ENCODE measurements at places on chromosomes 16 and 17.
A peak's percentile ranks its signal among the peaks of the same experiment; 100 is the strongest.

GRCh38 chr16:1723450-1724147 is 17.6 kb downstream of the MAPK8IP3 start:
- peak; percentile 53 for DNase-seq

DNA sequence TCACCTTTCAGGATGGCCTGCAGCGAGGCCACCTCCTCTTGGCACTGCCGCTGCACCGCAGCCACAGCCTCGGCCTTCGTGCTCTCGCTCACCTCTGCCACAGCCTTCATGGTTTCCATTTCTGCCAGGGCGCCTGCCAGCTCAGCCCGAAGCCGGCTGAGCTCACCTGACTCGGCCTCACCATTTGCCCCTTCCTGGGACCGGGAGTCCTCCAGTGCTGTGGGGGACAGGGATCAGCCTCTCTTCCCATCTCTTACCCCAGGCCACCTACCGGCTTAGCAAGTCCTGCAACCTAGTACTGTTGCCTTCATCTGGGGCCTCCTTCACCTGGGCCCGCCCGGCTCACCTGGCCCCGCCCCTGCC is 658 bp downstream of the RABEP2 start:
- DNase-seq = no peak

DNA sequence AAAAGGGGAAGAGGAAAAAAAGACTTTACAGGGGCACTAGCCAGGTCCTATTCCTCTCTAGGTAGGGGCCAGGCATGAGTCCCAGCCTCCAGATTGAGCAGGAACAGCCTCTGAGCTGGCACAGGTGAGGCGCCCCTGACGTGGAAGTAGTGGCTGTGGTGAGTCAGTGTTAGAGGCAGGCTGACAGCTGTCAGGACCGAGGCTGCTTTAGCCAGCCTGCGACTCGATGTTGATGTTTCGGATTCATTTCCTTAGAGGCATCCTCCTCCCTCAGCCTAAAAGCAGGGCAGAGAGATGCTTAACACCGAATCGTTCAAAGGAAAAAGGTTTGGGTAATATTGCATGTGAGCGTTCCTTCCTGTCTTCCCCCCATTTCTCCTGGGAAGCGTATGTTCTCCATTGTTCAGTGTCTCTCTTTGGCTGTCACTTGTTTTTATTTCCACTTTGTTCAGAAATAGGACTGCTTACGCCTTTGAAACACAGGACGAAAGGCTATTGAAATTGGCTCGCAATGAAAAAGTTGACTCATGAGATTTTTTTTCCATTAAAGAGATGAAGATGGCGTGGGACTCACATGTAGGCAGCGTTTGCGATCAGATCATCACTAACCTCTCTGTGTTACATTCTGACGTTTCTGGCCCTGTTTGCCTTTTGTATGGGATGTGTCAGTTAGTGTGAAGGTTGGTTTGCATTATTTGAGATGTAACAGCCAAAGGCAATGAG is 1.3 kb downstream of the KIAA0513 start:
- peak; percentile 65 for DNase-seq

- DNase-seq = no peak
Measured at GRCh38 chr16:12543700-12544476, 259.8 kb downstream of the CPPED1 start.

DNA sequence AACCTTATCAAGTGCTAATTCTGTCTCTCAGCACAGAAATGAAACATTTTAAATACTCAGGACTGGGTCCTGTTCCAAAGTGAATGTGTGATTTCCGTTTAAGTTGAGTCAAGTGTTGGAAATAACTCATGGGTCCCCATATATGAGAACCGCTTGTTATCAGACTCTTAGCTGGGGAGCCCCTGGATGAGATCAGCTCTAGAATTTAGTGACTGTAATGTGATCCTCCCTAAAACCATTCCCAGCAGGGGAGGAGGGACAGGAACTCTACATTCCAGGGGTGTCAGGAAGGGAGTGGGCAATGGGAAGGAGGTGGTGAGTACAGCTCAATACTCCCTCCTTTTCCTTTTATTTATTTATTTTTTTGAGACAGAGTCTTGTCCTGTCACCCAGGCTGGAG is 37.5 kb downstream of the OTOA start:
- no peak for DNase-seq

GRCh38 chr16:8894736-8895334 is 12.7 kb downstream of the LITAFD start:
- DNase-seq = no peak

- DNase-seq = no peak
Measured at GRCh38 chr16:12203780-12204351, 227.3 kb downstream of the SNX29 start.

DNA sequence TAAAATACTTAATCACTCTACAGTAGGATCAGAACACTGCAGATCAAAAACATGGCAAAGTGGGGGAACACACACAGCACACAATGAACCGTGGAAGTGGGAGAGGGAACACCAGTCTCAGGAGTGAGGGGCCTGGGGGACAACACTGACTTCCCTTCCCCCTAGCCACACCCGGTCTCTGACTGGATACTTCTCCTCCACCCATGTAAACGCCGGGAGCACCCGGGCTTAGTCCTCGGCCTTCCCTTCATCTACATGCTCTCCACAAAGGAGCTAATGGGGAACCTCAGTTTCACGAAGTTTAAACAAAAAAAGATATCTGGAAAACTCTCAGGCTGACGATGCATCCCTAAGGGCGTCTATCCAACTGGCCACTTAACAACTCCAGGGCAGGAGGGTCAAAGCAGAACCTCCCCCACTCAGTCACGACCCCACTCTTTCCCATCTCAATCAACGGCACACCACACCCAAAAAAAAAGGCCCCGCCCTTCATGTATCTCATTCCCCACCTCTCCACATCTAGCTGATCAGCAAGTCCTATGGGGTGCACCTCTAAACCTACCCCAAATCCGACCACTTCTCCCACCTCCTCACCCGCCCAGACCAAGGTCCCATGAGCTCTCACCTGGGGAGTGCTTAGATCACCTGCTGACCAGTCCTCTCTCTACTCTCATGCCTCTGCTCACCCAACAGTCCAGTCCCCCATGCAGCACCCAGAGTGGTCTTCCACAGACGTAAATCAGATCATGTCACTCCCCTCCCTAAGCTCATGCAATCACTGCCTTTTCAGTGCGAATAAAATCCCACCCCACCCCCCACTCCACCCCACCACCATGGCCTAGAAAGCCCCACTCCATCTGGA is 7.4 kb downstream of the ZDHHC7 start:
- DNase-seq = peak; percentile 37

DNA sequence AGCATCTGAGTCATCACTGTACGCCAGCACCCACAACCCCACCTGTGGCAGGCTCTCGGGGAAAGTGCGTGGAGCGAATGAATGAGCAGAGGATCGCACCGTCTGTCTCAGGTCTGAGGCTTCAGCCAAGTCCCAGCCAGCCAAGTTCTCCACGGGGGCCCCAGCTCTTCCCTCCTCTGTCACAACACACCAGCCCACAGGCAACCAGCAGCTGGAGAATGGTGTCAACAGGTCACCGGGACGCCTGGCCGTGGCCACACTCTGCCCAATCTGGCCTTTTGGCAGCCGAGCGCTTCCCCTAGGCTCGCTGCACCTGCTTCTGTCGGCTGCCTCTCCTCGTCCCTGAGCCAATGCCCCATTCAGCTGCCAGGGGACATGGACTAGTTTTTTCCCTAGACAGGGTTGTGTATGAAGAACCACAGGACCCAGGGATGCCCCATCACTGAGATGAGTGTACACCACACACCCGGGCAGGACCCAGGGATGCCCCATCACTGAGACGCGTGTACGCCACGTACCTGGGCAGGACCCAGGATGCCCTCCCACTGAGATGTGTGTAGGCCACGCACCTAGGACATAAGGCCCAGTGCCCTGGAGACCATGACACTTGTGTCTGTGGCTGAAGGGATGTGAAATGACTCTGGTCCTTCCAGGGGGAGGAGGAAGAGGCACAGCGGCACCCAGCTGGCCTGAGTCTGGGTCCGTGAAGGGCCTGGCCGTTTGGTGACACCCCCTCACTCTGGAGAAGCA is 52.8 kb downstream of the ABR start:
- no peak for DNase-seq

- no peak for DNase-seq
Measured at GRCh38 chr17:6046431-6046830, 23.7 kb upstream of the WSCD1 start.

DNA sequence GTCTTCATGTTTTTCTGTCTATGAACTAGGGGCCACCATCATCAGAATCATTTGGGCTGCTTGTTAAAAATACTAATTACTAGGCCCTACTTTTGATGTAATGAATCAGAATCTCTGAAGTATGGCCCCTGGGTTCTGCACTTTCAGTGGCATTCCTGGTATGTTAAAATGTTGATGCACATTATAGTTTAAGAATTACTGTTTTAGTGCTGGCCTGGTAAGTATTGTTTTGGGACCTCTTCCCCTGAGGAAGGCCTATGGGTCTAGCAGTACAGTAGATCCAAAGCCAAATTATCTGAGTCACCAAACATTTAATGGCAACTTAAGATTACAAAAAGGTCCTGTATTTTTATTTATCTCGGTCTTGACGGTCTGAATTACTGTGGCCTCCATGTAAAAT is 58.8 kb downstream of the AP2B1 start:
- peak; percentile 49 for DNase-seq

- DNase-seq = no peak
Measured at GRCh38 chr16:28149011-28149888, 62.5 kb downstream of the XPO6 start.
